ENCODE measurements at places on chromosomes 3 and 15. TPM values are rescaled to one million over a fixed set of nuclear protein-coding genes. Genes with fewer than 3 reads are reported as not detected.

GRCh38 chr3:41477399-41478014 lies 278.2 kb downstream of the CTNNB1 start:
- DNase-seq = no peak

GRCh38 chr3:139235192-139235591 lies 108.6 kb upstream of the MRPS22 start:
- no peak for DNase-seq

- no peak for DNase-seq
These were observed 194.7 kb downstream of the SQOR start for GRCh38 chr15:45829336-45830153.

DNA sequence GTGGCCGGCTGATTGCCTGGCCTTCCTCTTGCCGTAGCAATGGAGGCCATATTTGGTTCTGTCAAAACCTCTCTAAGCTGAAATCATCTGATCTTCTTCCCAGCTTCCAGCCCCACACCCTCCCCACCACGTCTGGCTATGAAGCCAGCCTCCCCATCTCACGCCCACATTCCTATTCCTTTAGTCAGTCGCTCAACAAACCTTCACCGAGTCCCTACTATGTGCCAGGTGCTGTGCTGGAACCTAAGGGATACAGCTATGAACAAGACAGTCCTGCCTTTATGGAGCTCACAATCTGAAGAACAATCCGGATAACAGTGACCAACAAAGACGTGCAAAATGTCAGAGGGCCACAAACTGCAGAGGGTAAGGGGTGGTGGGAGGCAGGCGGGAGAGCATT lies 31.9 kb upstream of the SMAD6 start:
- no peak for DNase-seq

GRCh38 chr3:17590465-17590864 lies 152.0 kb downstream of the TBC1D5 start:
- no peak for DNase-seq

- DNase-seq = no peak
These were observed 453.7 kb downstream of the FGF12 start for GRCh38 chr3:192273697-192274010.

The THOC7 gene
- polyA plus RNA-seq = 52.6 TPM

The IL16 gene
- polyA plus RNA-seq = 7.7 TPM

The COL8A1 gene
- 2.1 TPM for polyA plus RNA-seq

The MAP6D1 gene
- polyA plus RNA-seq = 24.7 TPM
